ENCODE measurements at places on chromosomes 6 and 20.

DNA sequence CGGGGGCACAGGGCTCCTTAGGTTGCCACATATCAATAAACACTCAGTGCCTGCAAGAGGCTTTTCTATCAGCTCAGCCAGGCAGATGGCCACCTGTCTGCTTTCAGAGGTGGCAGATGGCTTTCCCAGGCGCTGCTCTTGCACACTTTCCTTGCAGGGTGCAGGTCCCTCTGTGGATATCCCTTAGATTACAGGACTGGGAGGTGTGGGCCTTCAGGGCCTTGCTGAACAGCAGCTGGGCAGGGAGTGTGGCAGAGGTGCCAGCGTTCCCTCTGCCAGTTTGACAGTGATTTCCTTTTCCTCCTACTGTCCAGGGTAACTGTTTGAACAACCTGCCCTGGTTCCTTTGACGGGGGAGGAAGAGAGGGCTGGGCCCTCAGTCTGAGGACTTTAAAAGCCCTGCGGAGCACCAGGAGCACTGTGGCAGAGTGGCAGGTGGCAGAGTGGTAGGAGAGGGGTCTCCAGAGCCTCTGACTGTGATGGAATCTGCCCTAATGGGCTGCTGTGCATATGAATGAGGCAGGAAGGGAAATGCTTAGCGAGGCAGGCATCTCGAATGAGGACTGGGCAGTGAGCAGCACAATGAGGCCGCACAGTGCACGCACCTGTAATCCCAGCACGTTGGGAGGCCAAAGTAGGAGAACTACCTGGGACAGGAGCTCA is 34.2 kb downstream of the ABHD12 start:
- H3K4me1 ChIP-seq: peaks cover 21% of the 10 kb centered on the region
- no peaks in the 10 kb centered on the region for H3K27me3 ChIP-seq
- no peak overlapping the region for H3K27ac ChIP-seq
- H3K36me3 ChIP-seq: peaks cover 3% of the 10 kb centered on the region
- no peak for DNase-seq

DNA sequence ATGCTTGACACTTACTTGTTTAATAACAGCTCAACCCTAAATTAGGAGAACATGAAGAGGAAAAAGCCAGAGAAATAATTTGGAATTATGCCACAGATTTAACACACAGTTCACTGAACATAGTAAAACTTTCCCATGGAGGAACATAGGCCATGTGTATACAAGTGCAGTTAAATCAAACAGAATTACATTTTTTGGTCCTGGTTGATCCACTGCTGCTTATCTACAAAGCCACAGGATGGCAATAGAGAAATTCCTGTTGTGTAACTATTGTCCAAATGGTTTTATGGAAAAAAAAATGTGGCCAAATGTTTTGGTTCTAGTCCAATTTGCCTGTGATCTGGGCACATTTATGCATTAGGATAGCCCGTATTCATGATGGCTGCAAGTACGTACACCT is 136.8 kb downstream of the ALDH8A1 start:
- no peak for DNase-seq
- H3K27me3 ChIP-seq: no peaks in the 10 kb centered on the region
- peaks cover 12% of the 10 kb centered on the region for H3K4me1 ChIP-seq
- no peak overlapping the region for H3K4me3 ChIP-seq
- no peak overlapping the region for H3K27ac ChIP-seq
- H3K36me3 ChIP-seq: no peaks in the 10 kb centered on the region

DNA sequence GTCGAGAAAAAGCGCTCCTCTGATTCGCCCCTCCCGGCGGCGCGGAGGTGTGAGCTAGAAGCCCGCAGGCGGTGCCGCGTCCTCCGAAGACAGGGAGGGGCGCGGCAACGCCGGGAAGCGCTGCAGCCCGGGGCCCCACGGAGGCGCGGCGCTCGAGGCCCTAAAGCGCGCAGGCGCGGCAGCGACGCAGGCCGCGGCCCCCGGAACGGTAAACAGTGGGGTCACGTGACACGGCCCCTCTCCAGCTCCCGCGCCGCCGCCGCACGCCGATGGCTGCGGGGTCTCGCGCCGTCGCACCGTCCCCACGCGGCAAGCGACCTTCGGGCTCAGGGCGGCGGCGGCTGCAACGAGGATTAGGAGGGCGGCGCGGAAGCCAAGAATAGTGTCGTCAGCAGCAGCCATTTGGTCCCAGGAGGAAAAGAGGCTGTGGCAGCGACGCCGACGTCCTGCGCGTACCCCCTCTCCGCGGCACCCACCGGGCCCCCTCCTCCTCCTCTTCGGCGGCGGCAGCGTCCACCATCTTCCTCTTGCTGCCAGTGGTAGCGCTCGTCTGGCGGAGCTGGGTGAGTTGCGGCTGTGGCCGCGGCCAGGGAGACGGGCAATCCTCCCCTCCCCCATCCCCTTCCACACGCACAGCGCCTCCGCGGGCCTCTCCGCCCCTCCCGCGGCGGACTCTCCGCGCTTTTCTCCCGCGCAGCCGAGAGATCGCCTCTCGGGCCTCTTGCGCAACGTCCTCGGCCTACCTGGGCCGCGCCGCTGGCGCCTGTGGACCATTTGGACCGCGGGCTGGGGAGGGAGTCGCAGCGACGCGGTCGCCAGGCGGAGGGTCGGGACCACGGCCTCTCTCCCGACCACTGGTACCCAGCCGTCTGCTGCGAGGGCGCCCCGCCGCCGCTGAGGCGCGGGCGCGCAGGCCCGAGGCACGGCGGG is at the start of gene PHF3:
TSS of gene PHF3 (plus strand) at position 215 of the 930 bp plus-strand sequence. CDS start 10,750 bp downstream, outside the sequence.
- peaks cover 17% of the 10 kb centered on the region for H3K4me1 ChIP-seq
- H3K27me3 ChIP-seq: peaks cover 8% of the 10 kb centered on the region
- H3K27ac ChIP-seq: peak within 1 kb of the TSS; percentile 85
- peak within 1 kb of the TSS; percentile 88 for H3K4me3 ChIP-seq
- DNase-seq: peak; percentile 93

GRCh38 chr6:109360791-109361190 is 21.5 kb downstream of the CD164 start:
- H3K4me3 ChIP-seq: no peak overlapping the region
- no peaks in the 10 kb centered on the region for H3K27me3 ChIP-seq
- H3K27ac ChIP-seq: no peak overlapping the region
- no peaks in the 10 kb centered on the region for H3K4me1 ChIP-seq
- H3K36me3 ChIP-seq: peaks cover 73% of the 10 kb centered on the region

DNA sequence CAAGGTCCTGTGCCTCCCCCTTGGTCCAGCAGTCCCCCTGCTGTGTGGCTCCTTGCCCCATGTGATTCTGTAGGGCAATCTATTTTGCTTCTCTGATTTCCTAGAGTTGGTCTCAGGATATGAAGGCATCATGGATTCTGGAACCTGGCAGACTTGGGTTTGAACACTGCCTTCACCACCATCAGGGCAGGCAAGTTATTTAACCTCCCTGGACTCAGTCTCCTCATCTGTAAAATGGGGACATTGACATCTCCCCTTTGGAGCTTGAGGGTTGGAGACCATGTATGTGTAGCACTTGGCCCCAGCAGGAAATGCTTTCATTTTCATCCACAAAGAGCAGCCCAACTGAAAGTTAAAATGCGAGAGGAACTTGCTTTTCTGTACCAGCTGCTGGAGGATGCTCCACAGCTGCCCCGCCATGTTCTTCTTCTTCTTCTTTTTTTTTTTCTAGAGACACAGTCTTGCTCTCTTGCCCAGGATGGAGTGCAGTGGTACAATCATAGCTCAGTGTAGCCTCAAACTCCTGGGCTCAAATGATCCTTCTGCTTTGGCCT is 6.7 kb downstream of the TOX2 start:
- H3K4me1 ChIP-seq: peaks cover 58% of the 10 kb centered on the region
- H3K4me3 ChIP-seq: no peak overlapping the region
- no peak for DNase-seq
- peaks cover 7% of the 10 kb centered on the region for H3K36me3 ChIP-seq
- H3K27me3 ChIP-seq: no peaks in the 10 kb centered on the region

GRCh38 chr20:49599746-49600113 is 31.8 kb upstream of the PTGIS start:
- no peaks in the 10 kb centered on the region for H3K36me3 ChIP-seq
- no peak overlapping the region for H3K4me3 ChIP-seq
- DNase-seq: no peak
- H3K27ac ChIP-seq: no peak overlapping the region

DNA sequence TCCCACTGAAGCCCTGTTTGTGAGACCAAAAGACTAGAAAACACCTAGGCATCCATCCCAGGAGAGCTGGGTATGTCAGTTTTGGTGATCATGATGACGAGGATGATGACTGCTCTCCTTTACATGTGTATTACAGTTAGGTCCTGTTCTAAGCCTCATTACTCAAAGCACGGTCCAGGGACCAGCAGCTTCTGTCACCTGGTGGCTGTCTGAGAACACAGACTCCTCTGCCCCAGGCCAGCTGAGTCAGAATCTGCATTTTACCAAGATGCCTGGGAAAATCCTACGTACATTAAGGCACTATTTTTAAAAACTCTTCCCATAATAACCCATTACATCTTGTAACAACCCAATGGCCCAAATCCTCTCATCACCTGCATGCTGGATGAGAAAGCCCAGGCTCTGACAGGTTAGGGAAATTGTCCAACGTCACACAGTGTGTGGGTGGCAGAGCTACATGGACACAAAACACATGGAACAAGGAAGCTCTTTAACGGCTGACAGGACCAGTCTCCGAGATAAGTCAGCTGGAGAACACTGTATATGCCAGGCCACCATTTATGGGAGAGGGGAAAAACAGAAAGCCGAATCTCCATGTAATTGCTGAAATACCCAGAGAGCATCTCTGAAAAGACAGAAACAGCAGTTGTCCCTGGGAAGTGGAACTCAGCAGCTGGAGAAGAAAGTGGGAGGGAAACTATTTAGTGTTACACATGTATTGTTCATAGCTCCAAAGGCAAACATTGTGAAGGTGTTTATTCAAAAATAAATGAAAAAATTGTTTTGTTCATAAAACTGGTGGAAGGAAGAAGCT is 65.4 kb downstream of the BMP7 start:
- no peak overlapping the region for H3K27ac ChIP-seq
- H3K27me3 ChIP-seq: no peaks in the 10 kb centered on the region
- no peaks in the 10 kb centered on the region for H3K36me3 ChIP-seq
- H3K4me3 ChIP-seq: no peak overlapping the region

- no peak for DNase-seq
- no peak overlapping the region for H3K27ac ChIP-seq
- H3K4me3 ChIP-seq: no peak overlapping the region
- H3K4me1 ChIP-seq: no peaks in the 10 kb centered on the region
These were observed 206.8 kb upstream of the THEMIS start for GRCh38 chr6:128107682-128108081.

DNA sequence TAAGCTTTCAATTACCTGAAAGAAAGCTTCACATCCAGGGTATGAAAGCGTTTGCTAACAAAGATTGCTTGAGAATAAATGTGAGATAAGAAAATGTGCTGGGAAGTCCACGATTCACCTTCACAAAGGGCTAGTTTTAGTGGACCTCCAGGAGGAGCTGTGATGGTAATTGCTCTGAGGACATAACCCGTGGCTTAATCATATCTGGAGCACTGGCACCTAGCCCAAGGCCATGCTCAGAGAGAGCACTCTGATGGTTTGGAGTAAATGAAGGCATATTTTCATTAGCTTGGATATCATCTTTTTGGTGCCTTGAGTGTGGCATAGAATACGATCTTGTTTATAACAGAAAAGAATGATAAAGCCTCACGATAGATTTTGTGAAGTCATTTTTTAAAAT is 46.9 kb upstream of the BACH2 start:
- H3K4me3 ChIP-seq: no peak overlapping the region
- peaks cover 11% of the 10 kb centered on the region for H3K27me3 ChIP-seq
- H3K4me1 ChIP-seq: no peaks in the 10 kb centered on the region
- no peak overlapping the region for H3K27ac ChIP-seq
- H3K36me3 ChIP-seq: no peaks in the 10 kb centered on the region
- no peak for DNase-seq

- no peak overlapping the region for H3K4me3 ChIP-seq
- no peak for DNase-seq
- H3K36me3 ChIP-seq: no peaks in the 10 kb centered on the region
- H3K27ac ChIP-seq: no peak overlapping the region
- no peaks in the 10 kb centered on the region for H3K4me1 ChIP-seq
- H3K27me3 ChIP-seq: no peaks in the 10 kb centered on the region
These were observed 131.8 kb upstream of the BEND3 start for GRCh38 chr6:107246972-107247615.

DNA sequence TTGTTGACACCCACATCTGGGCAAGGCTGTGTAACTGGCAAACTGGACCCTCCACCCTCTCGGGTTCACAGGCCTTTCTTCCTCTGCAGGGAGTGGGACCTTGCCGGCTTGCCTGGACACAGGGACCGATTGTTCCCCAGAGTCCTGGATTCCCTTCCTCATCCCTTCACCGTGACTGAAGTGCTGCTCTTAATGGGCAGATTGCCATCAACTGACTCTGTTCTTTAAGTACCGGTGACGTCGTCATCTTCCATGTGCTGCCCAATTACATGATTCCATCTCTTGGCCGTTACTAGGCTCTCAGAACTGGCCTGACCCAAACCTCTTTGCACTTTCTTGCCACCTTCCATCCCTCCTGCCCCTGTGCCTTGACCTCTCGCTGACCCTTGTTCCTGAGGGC is 85.4 kb downstream of the EYA4 start:
- no peak for DNase-seq
- H3K36me3 ChIP-seq: no peaks in the 10 kb centered on the region
- no peak overlapping the region for H3K27ac ChIP-seq
- H3K27me3 ChIP-seq: no peaks in the 10 kb centered on the region
- H3K4me1 ChIP-seq: no peaks in the 10 kb centered on the region

GRCh38 chr6:133241086-133241900 is at the start of gene EYA4:
Gene EYA4 (plus strand): TSS chr6:133241357. CDS start chr6:133274781, 33,424 bp downstream.
- peaks cover 14% of the 10 kb centered on the region for H3K4me1 ChIP-seq
- no peaks in the 10 kb centered on the region for H3K36me3 ChIP-seq
- peak within 1 kb of the TSS; percentile 28 for H3K4me3 ChIP-seq
- no peak for DNase-seq
- peaks cover 49% of the 10 kb centered on the region for H3K27me3 ChIP-seq
- no peak within 1 kb of the TSS for H3K27ac ChIP-seq

GRCh38 chr20:7151676-7152470 is 384.4 kb downstream of the BMP2 start:
- H3K4me3 ChIP-seq: no peak overlapping the region
- DNase-seq: no peak
- no peak overlapping the region for H3K27ac ChIP-seq
- no peaks in the 10 kb centered on the region for H3K27me3 ChIP-seq
- H3K36me3 ChIP-seq: no peaks in the 10 kb centered on the region
- no peaks in the 10 kb centered on the region for H3K4me1 ChIP-seq

DNA sequence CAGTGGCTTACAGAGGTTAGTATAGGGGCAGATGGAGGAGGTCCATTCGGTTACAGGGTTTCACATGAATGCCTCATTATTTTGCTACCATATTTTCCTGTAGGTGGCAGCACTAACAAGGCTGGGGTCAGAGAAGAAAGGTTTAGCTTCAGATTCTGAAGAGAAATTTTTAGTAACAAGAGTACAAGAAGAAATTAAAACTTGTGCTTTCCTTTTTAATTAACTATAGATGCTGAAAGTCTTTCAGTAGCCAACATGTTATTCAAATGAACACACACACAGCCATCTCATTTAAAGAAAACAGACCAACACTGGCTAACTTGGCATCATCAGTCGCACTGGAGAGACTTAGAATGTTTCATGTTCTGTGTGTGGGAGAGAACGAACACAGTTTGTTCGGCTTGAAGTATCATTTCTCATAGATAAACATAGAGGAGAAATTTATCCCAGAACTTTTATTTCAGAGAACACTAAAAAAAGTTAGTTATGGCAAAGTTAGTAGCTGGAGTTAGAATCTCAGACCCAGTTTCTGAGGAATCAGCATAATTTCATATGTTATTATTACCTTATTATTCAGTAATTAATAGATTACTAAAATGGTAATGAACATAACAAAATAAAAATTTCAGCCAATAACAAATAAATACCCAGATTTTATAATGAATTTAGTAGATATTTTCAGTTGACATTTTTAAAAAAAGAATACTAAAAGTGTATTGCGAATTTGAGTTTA is 314.0 kb upstream of the RSPO3 start:
- H3K4me3 ChIP-seq: no peak overlapping the region
- H3K4me1 ChIP-seq: peaks cover 15% of the 10 kb centered on the region
- no peaks in the 10 kb centered on the region for H3K36me3 ChIP-seq
- DNase-seq: no peak

Measured in SJSA1 (cell line).